ENCODE measurements at places on chromosomes 16 and 17.

DNA sequence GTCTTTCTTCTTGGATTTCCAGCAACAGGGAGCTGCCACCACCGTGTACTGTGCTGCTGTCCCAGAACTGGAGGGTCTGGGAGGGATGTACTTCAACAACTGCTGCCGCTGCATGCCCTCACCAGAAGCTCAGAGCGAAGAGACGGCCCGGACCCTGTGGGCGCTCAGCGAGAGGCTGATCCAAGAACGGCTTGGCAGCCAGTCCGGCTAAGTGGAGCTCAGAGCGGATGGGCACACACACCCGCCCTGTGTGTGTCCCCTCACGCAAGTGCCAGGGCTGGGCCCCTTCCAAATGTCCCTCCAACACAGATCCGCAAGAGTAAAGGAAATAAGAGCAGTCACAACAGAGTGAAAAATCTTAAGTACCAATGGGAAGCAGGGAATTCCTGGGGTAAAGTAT is 389.0 kb downstream of the MAF start:
- DNase-seq, result no peak

DNA sequence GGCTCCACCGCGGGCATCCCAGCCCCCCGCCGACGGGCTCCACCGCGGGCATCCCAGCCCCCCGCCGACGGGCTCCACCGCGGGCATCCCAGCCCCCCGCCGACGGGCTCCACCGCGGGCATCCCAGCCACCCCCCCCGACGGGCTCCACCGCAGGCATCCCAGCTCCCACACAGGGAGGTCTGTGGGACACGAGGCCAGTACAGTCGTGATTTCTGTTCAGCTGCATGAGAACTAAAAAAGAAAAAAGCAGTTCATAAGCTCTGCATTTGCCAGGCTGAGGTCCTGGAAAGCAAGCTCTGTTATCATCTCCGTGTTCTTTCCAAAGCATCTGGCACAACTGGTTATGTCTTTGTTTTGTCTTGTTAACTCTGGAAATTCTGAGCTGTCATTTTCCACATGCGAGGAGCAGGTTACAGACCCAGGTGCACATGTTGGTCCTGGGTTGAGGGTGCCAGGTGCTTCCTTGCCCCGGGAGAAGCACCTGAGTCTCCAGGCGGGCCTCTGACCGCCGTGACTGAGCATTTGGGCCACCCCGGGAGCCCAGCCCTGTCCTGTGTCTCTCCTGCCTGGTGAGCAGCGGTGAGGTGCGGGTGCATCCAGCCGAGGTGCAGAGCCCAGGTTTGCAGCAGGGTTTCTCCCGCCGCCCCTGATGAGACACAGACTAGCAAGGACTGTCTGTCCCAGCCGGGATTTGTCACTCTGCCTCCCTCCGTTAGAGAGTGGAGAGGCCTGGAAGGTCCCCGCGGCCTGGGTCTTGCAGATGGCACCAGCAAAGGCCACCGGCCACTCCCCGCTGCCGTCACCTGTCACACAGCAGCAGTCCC is 9.9 kb upstream of the WFIKKN1 start:
- no peak for DNase-seq

GRCh38 chr17:48054238-48055185 is 6.4 kb downstream of the NFE2L1 start:
- no peak for DNase-seq

GRCh38 chr16:48523415-48524204 is 86.4 kb downstream of the N4BP1 start:
- DNase-seq, result no peak

DNA sequence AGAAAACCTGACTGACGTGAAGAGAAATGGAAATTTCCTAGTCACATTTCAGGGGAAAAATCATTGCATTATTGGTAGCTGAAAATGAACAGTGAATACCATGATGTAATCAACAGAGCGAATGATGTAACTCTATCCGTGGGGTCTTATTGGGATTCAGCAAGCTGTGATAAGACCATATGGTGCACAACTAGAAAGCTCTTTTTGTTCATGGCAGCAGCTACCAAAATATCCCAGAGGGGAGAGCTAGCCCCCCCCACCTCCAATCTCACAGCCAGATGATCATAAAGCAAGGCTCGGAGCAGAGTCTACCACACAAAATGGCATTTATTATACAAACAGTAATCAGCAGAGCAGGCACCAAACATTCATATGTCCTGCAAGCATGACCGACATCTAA is 22.2 kb upstream of the DNAH17 start:
- DNase-seq, result no peak

DNA sequence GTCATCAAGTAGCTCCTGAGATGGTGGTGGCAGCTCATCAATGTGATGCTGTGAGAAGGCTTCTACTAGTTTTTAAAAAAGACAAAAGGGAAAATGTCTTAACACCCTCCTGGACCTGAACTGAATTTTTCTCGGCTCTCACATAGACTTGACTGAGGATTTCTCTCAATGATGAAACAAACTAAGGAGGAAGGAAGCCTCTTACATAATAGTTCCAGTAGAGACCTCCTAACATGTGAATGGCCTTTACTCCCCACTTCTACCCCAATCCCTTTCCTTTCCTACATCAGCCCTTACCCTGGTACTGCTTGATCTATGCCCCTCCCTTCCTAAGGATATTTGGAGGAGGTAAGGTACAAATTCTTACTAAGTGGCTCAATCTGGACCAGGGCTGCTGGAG is 54.8 kb upstream of the MTMR4 start:
- no peak for DNase-seq

GRCh38 chr16:87637357-87637756 is 35.0 kb downstream of the JPH3 start:
- DNase-seq, result no peak

GRCh38 chr16:81808933-81809480 is 29.9 kb downstream of the PLCG2 start:
- DNase-seq, result no peak

GRCh38 chr17:72766761-72767356 is 325.6 kb downstream of the SLC39A11 start:
- DNase-seq, result no peak

GRCh38 chr17:32596206-32596605 is 109.4 kb downstream of the CDK5R1 start:
- DNase-seq, result no peak

DNA sequence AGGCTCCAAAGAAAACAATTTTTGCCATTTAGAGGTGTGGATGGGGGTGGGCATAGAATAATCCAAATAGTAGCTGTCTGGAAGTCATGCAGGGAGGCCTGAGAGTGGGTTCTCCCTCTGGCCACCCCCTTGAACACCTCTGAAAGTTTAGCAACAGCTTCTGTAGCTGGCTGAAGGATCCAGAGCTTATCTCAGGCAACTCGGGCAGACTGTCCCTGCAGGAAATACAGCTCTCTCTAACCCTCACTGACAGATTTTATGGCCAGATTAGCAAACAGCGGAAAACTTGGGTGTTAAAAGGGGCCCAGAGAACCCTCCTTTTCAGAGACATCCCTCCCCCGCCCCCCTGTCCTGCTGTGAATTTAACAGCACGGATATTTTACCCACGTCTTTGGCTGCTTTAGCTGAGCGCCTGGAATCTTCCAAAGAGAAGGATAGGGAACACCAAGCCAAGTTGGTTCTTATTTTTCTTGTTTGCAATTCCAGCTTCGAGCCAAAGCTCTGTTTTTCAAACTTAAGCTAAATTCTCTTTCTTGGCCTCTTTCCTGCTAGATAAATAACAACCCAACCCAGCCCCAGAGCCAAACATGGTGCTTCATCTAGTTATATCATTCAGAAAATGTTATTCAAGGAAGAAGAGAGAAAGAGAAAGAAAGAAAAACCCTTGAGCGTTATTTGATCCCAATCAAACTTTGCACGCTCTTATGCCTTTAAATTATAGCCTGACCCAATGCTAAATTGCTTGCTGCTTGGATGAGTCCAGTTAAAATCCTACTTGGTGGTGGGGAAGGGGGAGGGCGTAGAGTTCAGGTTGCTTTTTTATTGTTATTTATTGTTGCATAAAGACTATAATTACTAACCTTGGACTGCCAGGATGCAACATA is 2.3 kb upstream of the HOXB2 start:
- no peak for DNase-seq

DNA sequence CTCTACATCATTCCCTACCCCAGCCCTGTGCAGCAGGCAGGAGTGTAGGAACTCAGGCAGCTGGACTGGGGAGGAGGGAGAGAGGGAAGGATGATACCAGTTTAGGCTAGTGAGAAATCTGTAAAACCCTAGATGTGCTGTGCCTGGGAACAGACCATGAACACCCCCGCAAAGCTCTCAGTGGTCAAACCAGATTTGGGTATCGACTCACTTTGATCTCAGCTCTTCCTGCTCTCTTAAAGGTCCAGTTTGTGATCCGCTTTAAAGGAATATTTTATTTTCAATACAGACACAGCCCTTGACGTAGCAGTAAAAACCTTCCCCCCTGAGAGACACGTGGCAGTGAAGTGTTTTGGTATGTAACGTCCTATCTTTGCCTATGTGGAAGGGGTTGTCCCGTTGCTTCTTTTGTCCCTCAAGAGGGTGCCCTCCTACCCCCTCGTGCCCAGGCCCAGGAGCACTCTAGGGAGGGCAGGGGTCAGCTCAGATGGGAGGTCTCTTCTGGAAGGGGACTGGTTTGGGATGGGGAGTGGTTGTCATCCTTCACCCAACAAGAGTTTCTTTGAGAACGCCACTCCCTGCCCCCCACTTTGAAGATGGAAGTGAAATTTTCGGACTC is 19.3 kb upstream of the TBX2 start:
- DNase-seq, result no peak

DNA sequence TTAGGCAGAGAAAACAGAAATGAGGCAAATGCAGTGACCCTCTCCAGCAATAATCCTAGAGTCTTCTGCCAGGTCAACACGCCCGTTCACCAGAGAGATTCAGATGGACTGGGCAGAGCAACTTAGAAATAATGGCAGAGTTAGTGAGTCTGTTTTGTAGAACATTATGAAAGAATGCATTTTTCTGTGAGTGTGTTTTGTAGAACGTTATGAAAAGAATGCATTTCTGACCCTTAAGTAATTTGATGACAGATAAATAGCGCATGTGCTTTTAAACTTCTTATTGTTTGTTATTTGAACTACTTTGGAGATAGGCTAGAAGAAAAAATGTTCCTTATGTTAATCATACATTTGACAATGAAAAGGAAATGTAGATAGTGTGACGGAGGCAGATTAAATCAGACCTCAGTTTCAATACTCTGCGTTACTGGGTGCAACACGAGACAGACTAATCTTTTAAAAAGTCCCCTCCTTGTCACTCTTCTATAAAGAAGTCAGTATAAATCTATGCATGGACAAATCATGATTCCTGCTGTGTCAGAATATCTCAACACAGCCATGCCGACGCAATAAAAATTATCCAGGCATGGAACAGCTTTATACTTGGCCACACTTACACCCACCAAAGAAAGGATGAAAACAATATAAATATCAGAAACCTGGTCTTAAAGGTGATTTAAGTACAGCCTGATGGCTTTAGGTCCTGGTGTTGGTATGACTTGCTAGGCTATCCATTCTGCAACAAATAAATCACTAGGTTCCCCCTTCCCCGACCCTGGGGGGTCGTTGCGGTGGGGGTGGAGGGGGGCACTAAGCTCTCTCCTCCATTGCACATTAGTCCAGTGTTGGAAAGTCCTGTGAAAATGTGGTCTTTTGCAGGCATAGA is 47.8 kb downstream of the MARCHF10 start:
- no peak for DNase-seq

GRCh38 chr16:8869212-8869987 is 594 bp upstream of the CARHSP1 start:
- no peak for DNase-seq

DNA sequence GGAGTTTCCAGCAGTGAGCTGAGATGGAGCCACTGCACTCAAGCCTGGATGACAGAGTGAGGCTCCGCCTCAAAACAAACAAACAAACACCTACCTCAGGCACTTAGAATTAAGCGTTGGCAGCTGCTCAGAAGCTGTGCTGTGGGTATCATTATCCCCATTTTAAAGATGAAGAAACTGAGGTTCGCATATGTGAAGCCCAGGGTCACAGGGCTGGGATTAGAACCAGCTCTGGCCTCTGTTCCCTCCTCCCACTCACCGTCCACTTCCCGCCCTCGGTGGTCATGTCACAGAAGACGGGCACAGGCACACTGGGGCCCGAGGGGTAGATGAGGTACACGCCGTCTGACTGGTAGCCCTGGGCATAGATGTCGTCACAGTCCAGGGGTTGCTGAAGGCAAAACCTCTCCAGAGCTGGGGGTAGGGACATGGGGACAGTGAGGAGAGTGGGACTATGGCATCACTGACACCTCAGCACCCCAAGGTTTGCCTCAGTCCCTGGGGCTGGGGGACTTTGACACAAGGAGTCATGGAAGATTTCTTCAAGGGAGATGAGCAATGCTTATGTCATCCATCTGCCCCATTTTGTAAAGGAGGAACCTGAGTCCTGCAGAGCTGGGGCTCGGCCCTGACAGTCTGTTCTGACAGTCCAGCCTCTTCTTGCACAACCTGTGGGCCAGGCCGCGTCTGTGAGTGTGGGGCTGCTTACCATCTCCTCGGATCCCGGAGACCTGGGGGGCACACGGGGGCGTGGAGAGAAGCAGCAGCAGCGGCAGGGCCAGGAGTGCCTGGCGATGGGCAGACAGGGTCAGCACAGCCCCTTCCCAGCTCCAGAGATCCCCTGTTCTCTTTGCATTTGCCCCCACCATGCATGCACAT is 700 bp downstream of the MFAP4 start:
- DNase-seq, result no peak

GRCh38 chr16:89038811-89039735 is 54.6 kb upstream of the ACSF3 start:
- DNase-seq, result no peak

DNA sequence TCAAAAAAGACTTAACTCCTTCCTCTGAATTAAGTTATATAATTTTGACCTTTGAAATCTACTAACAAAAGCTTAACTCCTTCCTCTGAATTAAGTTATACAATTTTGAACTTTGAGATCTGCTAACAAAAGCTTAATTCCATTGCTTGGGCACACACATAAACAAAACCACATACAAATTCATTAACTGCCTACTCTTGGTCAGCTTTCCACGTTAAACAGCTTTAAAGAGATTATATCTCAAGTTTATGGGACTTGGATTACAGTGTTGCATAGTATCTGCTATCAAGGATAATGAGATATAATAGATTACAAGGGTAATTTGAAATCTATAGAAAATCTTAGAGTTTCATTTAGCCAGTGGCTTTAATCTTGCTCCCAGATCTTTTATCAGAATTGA is 23.5 kb downstream of the COX10 start:
- no peak for DNase-seq

DNA sequence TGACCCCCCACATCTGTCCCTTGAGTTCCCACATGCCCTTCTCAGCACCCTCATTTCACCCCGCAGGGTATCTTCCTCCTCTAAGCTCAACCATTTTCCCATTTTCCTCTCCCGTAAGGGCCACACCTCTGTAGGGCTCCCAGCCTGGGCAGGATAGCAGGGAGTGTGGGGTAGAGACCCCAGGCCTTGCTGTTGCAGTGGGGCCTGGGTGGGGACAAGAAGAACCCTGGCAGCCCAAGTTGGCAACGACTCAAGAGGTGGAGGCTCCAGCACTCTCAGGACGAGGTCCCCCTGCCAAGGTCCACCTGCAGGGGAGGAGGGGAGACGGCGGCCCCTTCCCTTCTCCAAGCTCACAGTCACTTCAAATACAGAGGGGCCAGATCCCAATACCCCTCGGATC is 2.0 kb upstream of the TMEM92 start:
- no peak for DNase-seq

Measured in stimulated activated CD4-positive, alpha-beta T cell treated with anti-CD3 and anti-CD28 coated beads, Interleukin-2, amount 100 ng/mL, for 48 hours (primary cell).